Sigmoid colon (tissue), 7 donors: ENCODE measurements at places on chromosomes 12 and 14. TPM values are rescaled to one million over a fixed set of nuclear protein-coding genes. Genes with fewer than 3 reads are reported as not detected.

The PTPRQ gene
- total RNA-seq = 0.36 TPM

The KRT73 gene
- total RNA-seq = not detected

The AQP2 gene
- not detected for total RNA-seq

The SLC10A1 gene
- not detected for total RNA-seq

DNA sequence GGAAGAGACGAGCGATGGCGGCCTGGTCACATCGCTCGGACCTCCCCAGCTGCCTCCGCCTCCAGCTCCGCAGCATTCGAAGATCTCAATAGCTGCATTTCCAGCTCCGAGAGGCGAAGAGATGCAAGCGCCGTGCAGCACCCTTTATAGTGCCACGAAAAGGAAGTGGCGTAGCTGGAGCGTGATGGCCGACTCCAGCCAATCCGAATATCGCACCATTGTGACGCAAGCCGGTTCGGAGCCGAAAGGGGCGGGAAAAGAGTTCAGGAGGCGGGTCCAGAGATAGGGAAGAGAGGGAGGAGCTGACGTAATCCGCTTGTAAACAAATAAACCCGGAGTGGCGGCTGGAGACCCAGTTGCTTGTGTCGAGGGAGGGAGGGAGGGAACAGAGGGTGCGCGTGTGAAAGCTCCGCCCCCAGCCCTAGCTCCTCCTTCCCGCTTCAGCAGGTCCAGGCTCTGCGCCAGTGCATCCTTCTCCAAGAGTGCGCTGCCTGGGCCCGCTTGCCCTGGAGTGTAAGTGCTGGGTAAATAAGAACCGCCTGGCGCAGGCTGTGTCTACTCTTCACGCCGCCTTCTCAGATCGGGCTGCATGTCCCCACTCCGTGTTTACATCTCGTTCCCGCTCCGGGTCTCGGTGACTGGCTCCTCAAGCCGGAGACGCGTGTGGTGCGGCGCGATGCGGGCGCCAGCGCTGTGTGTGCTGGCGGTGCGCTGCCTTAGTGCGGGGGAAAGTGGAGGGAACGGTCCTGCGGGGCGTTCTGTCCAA is at the start of gene BTG1:
BTG1 (minus strand) TSS at position 116 of the 766 bp plus-strand sequence. CDS start 311 bp downstream, outside the sequence.
- H3K4me1 ChIP-seq = no peaks in the 10 kb centered on the region
- no peaks in the 10 kb centered on the region for H3K27me3 ChIP-seq

GRCh38 chr14:56004786-56005185 is 113.4 kb upstream of the PELI2 start:
- no peaks in the 10 kb centered on the region for H3K36me3 ChIP-seq
- H3K4me3 ChIP-seq = no peak overlapping the region
- no peaks in the 10 kb centered on the region for H3K27me3 ChIP-seq
- no peaks in the 10 kb centered on the region for H3K4me1 ChIP-seq
- H3K27ac ChIP-seq = peak overlapping the region; percentile 11

DNA sequence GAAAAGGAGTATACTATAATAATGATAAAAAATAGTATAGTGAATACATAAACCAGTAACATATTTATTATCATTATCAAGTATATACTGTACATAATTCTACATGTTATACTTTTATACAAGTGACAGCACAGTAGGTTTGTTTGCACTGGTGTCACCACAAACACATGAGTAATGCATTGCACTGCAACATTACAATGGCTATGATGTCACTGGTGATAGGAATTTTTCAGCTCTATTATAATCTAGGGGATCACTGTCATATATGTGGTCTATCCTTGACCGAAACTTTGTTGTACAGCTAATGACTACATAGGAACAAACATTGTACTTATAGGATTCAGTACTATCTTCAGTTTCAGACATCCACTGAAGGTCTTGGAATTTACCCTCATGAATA is 165.8 kb upstream of the SYT1 start:
- DNase-seq = no peak
- no peak overlapping the region for H3K4me3 ChIP-seq
- no peaks in the 10 kb centered on the region for H3K4me1 ChIP-seq
- no peaks in the 10 kb centered on the region for H3K36me3 ChIP-seq
- H3K27me3 ChIP-seq = no peaks in the 10 kb centered on the region

DNA sequence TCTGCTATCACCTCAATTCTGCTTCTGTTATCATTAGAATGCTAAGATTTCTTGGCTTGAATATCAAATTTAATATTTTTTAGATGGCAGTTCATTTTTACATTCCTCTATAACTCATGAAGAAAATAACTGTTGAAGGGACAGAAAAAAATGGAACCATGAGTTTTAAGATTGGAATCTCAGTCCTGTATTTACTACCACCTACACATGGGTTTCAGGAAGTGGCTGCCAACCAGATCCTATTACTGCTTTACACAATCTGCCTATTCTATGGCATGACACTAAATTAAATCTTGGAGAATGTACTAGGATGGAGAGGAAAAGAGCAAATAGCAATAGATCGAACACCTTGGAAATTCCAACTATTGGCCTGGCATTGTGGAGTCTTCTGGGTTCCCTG is 140.8 kb downstream of the DUSP6 start:
- H3K27me3 ChIP-seq = no peaks in the 10 kb centered on the region
- no peaks in the 10 kb centered on the region for H3K36me3 ChIP-seq
- no peak overlapping the region for H3K4me3 ChIP-seq
- no peak for DNase-seq

GRCh38 chr12:130770413-130771028 is 54.4 kb upstream of the RIMBP2 start:
- no peak for DNase-seq
- no peaks in the 10 kb centered on the region for H3K36me3 ChIP-seq
- peaks cover under 1% of the 10 kb centered on the region for H3K4me1 ChIP-seq
- no peaks in the 10 kb centered on the region for H3K27me3 ChIP-seq
- no peak overlapping the region for H3K27ac ChIP-seq
- H3K4me3 ChIP-seq = no peak overlapping the region

GRCh38 chr14:101963052-101963451 is 1.3 kb upstream of the DYNC1H1 start:
- H3K27me3 ChIP-seq = no peaks in the 10 kb centered on the region
- peak overlapping the region; percentile 88 for H3K27ac ChIP-seq
- no peak overlapping the region for H3K4me3 ChIP-seq
- DNase-seq = no peak
- H3K4me1 ChIP-seq = no peaks in the 10 kb centered on the region

DNA sequence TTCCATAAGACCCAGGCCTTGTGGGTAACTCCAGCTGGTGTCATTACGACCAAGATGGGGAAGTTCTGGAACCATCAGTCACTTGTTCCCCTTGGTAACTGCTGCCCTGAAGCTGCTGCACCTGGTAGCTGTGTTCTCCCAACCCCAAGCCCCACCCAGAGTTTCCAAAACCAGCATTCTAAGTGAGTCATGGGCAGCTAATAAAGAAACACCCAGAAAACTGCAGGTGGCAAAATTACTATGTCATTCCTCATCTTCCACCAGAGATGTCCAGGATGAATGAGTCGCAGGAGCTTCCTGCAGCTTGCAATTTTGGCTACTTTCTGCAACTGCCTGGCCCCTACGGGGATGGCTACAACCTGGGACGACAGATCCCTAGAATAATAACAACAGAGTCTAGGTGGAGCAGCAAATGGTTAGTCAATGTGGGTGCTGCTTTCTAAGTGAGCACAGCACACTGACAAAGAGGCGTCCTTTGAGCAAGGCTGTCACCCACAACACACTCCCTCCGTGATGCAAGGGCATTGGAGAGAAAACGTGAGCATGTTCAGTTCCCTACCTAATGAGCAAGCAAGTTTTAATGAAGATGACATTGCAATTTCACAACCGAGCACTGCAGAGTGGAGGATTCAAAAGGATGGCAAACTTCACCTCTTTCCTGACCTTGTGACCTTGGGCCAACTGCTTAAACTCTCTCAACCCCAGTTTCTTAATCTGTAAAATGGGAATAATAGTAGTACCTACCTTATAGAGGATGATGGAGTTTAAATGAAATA is 301.4 kb upstream of the NOS1 start:
- H3K4me1 ChIP-seq = no peaks in the 10 kb centered on the region
- no peak for DNase-seq
- H3K4me3 ChIP-seq = no peak overlapping the region
- H3K27ac ChIP-seq = no peak overlapping the region
- H3K27me3 ChIP-seq = peaks cover 4% of the 10 kb centered on the region
